ENCODE measurements at places on chromosomes 12 and 14.

DNA sequence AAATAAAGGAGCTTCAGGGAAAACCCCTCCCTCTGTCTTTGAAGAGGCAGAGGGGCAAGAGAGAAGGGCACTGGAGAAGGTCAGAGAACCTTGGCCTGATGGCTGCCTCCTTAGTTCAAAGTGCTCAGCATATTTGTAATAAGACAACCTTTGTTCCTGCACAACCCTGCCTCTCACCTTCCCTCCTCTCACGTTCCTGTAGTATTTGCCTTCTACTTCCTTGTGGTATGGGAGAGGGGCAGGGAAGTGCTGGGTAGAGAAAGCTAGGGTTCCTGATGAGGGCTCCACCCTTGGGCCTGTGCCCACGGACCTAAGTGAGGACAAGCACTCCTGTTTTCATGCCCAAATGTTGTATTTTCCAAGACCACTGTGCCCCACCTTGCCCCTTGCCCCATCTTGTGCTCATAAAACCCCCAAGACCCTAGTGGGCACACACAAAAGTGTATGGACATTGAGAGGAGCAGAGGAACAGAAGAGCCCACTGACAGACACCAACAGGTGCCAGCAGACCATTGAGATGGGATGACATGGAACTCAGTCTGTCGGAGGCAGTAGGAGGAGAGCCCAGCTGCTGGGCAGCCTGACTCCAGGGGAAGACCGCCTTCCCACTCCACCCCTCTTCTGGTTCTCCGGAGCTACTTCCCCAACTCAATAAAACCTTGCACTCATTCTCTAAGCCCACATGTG, 261.5 kb upstream of the CCDC196 start:
- no peak for DNase-seq

DNA sequence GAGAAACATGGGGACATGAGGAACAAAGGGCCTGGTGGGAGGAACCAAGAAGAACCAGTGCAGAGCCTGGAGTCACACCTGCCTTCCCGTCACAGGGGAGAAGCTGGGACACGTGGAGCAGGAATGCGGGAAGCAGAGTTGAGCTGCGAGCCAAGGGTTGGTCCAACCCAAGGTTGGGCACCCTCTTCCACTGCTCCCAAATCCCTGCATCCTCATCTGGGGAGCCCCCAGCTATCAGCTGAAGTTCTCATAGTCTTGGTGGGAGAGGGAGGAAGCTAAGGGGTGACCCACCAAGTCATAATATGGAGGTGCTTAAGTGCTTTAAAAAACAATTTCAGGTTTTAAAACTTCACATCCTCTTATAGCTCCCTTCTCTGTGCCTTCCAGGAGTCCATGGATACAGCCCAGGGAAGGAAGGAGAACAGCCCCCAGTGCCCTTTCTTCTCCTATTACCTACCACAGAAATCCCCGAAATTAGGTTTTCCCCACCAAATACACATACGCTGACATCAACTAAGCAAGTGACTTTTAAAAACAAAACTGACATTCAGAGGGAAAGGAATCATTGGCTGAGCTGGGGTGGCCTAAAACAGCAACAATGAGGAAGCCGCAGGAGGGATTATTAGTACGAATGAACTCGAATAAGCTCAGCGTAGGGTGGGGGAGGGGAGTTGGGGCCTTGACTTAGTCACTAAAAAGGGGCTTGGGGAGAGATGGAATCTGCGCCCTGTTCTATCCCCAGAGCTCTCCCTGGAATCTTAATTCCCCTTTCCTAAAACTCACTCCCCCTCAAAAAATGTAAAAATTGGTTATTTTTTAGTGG, 4.5 kb downstream of the MYL6 start:
- DNase-seq, result no peak

DNA sequence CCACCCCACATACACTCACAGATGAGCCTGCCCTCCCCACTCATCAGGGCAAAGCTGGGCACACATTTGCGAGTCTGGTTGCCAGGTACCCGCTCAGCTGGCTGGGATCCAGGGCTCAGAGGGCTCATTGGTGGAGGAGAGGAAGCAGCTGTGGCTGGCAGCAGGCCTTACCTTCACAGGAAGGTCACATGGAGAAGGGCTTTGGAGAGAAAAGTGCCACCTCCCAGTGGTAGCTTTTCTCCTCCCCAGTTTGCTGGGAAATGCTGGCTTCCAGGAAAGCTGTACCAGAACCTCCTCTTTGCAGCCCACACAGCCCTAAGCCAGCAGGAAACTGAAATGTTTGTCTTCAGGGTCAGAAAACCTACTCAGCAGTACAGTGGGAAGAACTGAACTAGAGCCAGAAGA, 55.6 kb downstream of the LGMN start:
- no peak for DNase-seq

DNA sequence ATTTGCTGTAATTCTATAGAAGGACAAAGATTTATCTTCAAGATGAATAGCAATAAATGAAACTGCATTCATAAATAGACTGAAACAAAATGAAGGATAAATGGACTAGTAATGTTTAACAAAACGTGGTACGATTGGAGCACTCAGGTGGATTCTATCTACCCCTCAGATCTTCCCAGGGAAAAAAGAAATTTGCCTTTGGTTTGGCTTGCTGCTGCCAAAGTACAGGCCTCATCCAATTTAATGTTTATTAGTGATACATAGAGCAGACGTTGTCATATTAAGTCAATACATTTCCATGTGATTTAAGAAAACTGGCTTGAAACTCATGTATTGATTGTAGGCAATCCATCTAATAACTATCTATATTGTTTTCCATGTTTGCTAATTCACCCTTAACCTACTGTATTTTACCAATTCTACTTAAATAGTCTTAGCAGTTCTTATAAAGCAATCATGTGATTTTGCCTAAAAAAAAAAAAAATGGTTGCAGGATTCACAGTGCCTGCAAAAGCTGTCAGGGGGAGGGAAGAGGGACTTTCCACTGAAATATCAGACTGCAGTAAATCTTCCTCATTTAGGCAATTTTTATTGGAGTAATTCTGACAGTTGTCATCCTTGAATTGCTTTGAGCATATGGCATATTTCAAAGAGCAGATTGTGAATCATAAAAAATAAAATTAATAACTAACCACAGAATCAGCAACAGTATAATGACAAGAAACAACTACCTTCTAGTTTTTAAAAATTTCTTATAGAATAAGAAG, 242.2 kb upstream of the NPAS3 start:
- DNase-seq, result no peak

- no peak for DNase-seq
Measured at GRCh38 chr14:69999261-69999674, 120.1 kb downstream of the SMOC1 start.

GRCh38 chr14:23613242-23614070, 22.7 kb upstream of the DHRS2 start:
- no peak for DNase-seq

DNA sequence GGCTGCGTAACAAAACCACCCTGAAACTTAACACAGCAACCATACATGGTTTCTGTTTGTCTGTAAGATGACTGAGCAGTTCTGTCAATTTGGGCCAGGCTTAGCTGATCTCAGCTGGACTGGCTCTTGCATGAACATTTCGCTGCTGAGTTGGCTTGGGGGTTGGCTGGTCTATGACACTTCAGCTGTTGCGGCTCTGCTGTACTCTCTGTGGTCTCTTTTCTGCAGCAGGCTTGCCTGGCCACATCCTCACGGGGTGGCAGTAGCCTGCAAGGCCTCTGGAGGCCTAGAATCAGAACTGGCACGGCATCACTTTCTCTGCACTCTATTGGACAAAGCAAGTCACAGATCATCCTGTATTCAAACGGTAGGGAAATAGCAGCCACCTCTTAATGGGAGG, 216.2 kb downstream of the BCL11B start:
- DNase-seq, result no peak

DNA sequence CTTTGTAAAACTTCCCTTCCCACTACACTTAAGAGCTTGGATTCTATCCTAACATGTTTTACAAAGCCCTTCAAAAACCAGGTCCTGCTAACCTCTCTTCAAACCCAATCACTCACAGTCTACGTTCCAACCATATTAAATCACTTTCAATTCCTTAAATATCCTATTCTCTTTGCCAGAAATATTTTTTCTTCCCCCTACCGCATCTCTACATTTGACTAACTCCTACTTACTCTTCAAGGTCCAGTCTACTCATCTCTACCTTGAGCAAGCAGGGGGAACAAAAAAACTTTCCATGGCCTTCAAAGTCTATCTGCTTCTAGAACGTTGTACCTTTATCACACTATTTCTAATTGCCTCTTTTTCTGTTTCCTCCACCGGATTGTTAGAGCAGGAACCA, 6.1 kb downstream of the ERGIC2 start:
- no peak for DNase-seq

GRCh38 chr14:65945327-65945726, 532.8 kb downstream of the FUT8 start:
- no peak for DNase-seq

GRCh38 chr12:53074283-53074998, 4.7 kb downstream of the SPRYD3 start:
- DNase-seq, result no peak

DNA sequence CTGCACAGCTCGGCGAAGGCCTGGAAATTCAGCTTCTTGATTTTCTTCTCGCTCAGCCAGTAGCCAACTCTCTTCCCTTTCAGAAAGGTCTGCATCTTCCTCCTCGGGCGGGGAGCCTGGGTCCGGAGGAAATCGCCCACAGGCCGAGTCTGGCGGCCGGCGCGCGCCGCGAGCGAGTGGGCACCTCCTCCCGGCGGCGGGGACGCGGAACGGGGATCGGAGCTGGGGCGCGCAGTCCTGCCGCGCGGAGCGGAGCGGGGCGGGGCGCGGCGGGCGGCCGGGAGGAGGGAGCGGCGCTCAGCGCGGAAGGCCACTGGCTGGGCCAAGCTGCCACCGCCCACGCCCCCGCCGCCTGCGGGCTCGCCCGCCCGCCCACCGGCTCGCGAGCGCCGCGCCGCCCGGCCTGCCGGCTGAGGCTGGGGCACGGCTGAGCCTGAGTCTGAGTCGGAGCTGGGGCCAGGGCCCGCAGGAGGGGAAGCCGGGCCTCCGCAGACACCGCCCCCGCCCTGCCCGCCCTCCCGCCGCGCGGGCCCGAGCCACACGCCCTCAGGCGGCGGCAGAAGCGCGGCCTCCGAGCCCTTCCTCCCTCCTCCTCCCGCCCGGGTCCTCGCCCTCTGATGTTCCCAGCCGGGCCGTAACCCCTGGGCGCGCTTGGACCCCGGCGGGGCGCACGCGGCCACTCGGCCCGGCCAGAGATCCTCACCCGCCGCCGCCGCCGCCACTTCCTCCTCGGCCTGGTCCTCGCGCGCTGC, 480 bp downstream of the ITPK1 start:
- DNase-seq, result peak; percentile 67

GRCh38 chr12:68951652-68952051, 18.7 kb upstream of the CPM start:
- no peak for DNase-seq

DNA sequence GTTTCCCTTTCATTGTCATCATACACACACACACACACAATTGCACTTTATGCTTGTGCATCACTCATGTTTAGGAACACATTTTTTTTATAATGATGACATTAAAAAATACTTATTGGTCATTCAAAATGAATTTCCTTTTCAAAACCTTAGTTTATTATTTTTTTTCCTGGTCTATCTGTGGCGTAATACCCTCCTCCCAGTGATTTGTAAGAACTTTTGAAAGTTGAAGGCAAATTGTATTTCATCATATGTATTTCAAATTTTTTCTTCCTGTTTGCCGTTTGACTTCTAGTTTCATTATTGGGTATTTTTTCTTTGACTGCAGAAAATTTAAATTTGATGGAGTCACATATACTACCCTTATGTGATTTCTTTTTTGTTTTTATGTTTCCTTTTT, 2.5 kb upstream of the LRRK2 start:
- no peak for DNase-seq

GRCh38 chr12:3000548-3001275, 41.5 kb downstream of the TEAD4 start:
- no peak for DNase-seq

- DNase-seq, result no peak
Measured at GRCh38 chr12:103852498-103852997, 11.5 kb upstream of the NT5DC3 start.

- no peak for DNase-seq
Measured at GRCh38 chr14:103892247-103892646, 36.0 kb upstream of the TDRD9 start.

DNA sequence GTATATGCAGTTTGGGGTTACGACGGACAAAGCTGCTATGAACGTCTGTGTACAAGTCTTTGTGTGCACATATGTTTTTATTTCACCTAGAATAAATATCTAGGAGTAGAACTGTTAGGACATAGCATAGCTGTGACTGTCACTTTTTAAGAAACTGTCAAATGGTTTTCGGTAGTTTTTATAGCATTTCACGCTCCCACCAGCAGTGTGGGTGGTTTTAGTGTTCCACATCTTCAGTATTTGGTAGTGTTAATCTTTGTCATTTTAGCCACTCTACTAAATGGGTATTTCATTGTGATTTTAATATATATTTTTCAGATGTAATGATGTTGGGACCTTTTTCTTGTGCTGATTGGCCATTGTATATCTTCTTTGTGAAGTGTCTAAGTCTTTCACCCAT, 109.1 kb upstream of the BCAT1 start:
- no peak for DNase-seq

GRCh38 chr12:92034858-92035401, 110.7 kb downstream of the BTG1 start:
- peak; percentile 28 for DNase-seq

DNA sequence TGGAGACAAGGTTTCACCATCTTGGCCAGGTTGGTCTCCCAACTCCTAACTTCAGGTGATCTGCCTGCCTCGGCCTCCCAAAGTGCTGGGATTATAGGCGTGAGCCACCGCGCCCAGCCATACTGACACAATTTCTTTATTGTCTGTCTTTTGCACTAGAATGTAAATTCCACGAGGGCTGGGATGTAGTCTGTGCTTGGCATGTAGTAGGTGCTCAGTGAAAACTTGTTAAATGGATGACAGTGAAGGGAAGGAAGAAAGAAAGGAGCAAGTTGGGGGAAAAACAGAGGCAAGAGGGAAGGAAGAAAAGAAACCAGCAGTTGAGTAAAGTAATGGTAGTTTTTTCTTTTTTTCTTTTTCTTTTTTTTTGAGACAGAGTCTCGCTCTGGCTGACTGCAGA, 53.1 kb downstream of the LIMA1 start:
- no peak for DNase-seq

DNA sequence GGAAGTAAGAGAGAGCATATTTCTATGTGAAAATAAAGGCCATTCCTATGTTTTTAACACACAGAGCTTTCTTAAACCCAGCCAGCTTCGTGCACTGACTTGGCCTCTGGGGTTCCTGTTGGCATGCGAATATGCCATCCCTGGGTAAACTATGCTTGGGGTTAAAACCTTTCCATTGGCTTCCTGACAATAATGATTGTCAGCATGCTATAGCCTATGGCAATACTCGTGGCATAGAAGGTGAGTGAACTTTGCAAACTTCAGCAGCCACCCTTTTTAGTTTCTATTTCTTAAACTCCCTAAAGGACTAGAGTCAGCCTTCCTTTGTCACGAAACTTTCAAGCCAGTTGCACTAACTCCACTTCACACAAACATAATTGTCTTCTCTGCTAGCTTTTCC, 148.4 kb upstream of the RGS6 start:
- no peak for DNase-seq

- no peak for DNase-seq
Measured at GRCh38 chr14:24887623-24888304, 162.2 kb downstream of the STXBP6 start.
